ENCODE measurements at places on chromosomes 7 and 10.

DNA sequence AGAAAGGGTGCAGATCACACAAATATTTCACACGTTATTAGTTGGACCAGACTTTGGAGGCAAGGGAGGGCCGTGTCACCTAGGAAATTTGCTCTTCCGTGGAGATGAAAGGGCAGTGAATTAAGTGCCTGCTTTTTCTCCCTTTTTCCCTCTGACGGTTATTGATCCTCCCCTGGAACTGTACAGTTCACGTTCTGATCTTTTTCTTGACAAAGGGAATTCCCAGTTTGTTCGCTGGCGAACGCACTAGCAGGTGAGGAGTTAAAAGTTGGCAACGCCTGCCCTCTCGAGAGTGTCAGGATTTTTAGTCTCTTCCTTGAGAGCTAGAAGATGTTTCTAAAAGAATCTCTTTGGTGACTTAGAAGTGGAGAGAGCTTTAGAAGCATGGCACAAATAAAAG is 111.5 kb downstream of the TCF7L2 start:
- DNase-seq = no peak

DNA sequence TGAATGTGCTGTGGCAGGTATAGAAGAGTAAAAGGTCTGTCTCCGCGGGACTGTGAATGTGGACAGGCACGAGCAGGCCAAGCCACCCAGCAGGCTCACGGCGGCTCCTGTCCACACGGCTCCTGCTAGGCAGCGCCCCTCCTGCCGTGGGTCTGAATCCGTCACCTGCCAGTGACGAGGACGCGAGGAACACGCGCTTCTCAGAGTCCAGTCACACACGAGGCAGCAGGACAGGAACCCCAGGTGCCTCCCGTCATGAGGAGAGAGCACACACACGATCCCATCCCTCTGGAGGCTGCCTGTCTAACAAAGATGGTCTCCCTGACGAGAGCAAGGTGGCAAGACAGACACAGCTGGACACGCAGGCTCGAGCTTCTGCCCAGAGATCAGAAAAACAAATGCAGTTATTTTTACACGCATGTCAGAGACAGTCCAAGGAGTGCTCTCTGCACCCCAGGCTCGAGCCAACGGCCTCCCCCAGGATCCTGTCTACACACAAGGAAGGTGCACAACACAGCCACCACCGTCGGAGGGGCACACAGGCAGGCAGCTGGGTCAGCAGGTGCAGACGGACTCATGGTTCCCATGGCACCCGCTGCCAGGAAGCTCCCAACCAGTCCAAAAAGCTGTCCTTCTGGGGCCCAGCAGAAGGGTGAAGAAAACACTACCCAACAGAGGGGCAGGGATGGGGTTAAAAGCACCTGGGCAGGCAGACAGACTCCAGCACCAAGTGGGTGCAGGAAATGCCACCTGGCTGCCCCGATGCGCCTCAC is 103.2 kb downstream of the MAD1L1 start:
- no peak for DNase-seq

- no peak for DNase-seq
These were observed 38.1 kb upstream of the CPN1 start for GRCh38 chr10:100119726-100120125.

- DNase-seq = no peak
These were observed 26.0 kb upstream of the PRLHR start for GRCh38 chr10:118621304-118621942.

DNA sequence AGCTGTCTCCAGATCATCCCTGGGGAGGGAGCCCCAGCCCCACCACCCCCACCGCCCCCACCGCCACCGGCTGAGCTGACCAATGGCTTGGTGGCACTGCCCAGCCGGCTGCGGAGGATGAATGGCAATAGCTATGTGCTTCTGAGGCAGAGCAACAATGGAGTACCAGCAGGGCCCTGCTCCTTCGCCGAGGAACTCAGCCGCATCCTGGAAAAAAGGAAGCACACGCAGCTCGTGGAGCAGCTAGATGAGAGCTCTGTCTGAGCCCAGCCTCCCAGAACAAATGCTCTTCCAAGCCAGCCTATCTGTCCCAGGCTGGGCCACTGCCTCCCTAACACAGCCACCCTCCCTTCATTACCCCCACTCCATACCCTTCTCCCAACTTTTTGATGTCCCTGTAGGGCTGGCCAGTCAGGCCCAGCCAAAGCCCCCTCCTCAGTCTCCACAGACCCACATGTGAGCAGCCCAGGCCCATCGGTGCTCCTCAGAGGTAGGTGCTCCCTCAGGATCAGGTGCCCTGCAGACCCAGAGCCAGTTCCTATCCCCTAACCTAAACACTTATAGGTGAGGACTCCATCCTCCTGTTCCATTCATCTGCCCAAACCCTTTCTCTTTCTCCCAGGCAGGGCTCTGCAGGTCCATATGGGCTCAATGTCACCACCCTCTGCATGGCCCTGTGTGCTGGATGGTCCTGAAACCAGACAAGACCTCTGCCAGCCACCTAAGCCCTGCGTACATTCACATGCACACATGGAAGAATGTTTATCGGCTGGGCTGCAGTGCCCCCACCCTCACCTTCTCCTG is 3.2 kb downstream of the MRPL43 start:
- DNase-seq = no peak

DNA sequence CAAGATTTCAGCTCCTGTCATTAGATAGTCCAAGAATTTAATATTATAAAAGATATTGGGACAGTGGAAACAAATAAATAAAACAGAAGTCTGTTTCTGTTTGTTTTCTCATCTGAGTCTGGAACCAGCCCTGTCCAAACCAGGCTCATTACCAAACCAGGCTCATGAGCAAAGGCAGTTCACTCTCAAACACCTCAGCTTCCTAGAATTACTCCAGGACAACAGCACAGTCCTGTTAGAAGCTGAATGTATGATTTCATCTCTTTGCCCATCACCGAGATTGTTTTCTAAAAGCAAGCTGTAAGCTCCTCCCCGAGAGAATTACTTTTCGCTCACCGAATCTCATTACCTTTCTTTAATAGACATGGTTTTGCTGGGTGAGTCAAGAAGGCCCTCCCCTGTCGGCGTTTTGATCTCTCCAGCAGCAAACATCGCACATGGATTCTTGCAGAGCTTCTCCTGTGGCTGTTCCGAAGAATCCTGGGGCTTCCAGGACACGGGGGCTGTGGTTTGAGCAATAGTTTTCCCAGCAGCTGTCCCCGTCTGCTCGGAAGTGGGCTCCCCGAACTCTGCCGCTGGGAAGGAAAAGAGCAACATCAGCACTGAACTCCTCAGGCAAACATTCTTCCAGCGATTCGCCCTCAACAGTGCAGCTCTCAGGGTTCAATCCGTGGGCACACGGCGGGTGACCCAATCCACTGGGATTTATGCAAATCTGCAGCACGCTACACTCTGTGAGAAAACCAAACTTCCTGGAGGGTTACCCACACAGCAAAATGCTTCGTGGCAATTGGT is 112.5 kb downstream of the SVIL start:
- DNase-seq = no peak

- no peak for DNase-seq
These were observed 338.3 kb upstream of the AUTS2 start for GRCh38 chr7:69260023-69260422.

DNA sequence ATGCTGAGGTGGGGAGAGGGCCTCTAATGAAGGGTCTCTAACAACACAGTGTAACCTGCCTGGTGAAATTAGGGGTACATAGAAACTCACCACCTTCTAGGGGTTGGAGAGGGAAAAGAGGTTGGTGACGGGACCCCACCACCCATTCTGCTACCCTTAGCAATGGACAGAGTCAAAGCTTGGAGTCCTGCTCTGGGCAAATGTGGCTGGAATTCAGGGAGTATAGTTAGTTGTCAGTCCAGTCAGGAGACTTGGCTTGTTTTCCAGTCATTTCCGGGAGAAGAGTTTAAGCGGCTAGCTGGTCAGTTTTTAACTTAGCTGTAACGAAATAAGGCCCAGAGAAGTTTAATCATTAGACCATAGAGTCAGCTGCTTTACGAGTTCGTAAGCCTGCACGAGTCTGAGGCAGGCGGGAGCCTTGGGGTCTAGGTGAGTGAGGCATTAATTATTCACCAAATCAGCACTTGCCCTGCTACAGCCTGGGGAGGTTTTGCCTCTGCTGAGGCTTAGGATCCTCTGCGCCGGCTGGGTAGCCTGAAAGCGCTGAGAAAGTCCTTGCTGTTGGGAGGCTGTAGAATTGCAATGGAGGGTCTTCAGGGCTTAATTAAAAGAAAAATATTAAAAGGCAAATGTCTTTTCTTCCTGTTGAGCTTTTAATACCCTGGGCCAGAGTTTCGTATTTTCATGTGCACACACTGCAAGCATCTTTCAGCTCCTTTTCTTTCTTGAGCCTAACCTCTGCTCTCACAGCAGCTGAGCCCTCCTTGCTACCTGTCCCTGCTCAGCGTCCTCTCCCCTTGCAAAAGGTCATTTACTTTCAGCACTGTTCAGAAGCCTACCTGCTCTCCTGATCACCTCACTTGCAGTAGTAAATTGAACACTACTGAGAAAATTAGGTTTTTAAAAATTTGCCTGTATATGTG is 1.5 kb upstream of the LAMB1 start:
- no peak for DNase-seq

GRCh38 chr10:82953909-82954308 is 1078.9 kb downstream of the NRG3 start:
- DNase-seq = no peak

GRCh38 chr10:42476101-42476500 is 162.3 kb downstream of the ZNF33B start:
- DNase-seq = no peak

- peak; percentile 31 for DNase-seq
These were observed 7.1 kb downstream of the ERV3-1 start for GRCh38 chr7:64999165-65000004.

DNA sequence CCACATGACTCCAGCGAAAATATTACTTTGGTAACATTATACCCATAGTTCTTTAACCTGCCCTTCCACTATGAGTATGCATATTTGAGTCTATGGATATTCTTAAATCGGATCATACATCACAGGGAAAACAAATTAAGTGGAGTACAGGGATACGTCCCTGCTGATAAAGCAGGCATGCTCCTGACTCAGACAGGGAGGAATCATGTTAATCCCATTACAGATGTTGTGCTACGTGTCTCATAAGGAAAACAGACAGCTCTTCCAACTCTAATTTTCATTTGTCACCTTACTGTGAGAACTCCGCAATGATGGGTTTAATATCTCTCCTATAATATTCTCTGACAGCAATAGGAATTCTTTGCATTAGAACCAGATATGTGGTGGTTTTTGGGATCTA is 469.5 kb upstream of the POM121L12 start:
- DNase-seq = no peak

DNA sequence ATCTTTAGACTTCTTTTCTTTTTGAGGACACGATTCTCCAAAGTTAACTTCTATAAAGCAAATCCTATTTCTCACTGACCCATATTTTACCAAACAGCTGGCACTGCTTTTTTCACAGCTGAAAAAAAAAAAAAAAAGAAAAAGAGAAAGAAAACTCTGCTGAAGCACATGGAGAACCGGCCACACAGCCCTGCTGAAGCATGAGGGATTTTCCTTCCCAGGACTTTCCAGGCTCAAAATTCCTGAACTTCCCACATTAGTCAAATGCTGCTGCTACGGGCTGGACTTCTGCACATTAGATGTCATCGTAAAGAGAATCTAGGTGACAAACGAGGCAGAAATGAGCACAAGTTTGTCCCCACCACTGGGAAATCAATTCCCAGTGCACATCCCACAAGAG is 25.2 kb downstream of the HIPK2 start:
- DNase-seq = no peak

DNA sequence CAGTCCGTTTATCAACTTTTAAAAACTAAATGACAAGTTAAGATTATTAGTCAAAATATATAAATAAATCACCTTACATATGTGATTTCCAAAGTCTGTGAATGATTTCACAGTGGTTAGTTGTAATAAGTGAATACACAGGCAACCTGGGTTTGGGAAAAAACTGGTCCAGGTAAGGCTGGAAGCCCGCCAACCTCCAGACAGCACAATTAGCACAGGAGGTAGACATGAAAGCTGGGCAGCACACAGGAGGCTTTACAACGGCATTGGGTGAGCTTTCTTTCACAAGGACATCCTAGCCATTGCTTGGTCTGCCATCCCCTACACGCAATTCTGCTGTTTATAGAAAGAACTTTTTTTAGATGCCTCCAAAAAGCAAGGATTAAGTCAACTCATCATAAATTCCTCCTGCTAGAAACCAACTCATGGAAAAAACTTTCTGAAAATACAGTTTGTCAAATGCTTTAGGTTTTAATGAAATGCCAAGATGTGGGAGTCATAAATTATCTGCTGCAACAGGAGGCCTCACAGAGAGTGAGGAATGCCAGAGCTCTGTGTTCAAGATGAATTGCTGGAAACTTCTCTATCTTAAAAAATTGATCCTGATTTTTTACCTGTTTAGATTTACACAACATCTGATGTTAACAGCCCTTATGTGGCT is 346.8 kb upstream of the NFE2L3 start:
- DNase-seq = no peak

GRCh38 chr10:50260791-50261281 is 9.5 kb upstream of the ASAH2 start:
- peak; percentile 78 for DNase-seq

- no peak for DNase-seq
These were observed 9.4 kb downstream of the ACSL5 start for GRCh38 chr10:112383325-112383724.

DNA sequence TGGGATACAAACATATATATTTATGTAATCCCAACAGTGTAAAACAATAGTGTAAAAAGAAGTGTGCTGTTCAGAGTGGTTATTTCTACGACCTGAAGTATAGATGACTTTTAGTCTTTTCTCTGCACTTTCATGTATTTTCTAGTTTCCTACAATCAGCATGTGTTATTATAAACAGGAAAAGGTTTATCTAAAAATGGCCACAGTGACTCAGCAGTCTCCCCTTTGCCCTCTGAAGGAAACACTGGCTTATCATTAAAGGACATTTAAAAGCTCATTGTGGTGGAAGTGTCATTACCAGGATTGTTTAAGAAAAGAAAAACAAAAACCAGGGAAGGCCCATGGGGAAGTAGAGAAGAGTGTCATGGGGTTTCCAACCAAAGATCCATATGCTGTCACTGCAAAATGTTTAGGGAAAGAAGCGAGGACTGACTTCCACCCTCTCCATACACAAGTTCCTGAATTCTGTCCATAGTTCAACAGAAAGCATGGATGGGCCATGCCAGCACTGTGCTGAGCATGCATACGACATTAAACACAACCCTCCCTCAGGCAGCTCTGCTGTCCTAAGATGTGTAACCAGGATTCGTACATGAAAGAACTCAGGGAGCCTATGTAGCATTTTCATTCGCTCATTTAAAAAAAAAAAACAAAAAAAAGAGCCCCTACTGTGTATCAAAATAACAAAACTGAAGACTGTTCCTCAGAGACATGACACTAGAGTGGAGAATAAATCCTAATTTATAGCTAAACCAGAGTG is 10.2 kb downstream of the CYREN start:
- no peak for DNase-seq

- DNase-seq = no peak
These were observed 860.5 kb downstream of the SORCS1 start for GRCh38 chr10:106304056-106304455.

GRCh38 chr7:145065473-145065872 is 229.6 kb upstream of the TPK1 start:
- no peak for DNase-seq

Measured in GM12864 (cell line).